ENCODE measurements at places on chromosomes 13 and 19. TPM values are rescaled to one million over a fixed set of nuclear protein-coding genes. Genes with fewer than 3 reads are reported as not detected.

- no peak for DNase-seq
These were observed 1564.9 kb downstream of the OLFM4 start for GRCh38 chr13:54593504-54593903.

NR2F6 gene
- 23.7 TPM for total RNA-seq

- DNase-seq: no peak
These were observed 37.3 kb downstream of the SMARCA4 start for GRCh38 chr19:10998045-10998533.

KLK12 gene
- total RNA-seq: not detected

DNA sequence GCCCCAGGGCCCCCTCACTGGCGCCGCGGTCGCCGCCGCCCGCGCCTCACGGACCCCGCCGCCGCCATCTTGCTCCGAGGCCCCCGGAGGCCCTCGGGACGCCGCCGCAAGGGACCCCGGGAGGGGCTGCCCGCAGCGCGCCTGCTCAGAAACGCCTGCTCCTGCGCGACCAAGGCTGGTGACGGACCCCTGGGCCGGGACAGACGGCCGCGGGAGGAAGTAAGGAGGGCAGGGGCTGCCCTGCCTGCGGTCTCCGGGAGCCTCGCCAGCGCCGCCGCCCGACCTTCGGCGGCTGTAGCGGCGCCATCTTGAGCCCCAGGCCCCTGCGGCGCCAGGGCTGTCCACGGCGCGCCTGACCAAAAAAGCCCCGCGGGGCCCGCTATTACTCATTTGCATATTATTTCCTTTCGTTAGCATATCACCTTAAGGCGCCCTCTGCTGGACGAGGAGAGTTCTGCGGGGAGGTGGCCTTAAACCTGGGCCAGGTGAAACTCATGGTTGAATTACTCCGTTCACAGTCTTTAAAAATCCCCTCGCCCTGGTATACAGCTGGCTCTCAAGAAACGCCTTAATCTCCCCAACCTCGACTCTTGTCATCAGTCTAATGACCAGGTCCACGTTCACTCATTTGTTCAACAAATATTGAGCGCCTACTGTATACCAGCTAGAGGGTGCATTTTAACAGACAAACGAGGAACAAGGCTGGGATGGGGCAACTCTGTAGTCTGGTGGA, at the start of gene REXO1:
Gene REXO1, minus strand, starts transcription at position 85 of the 733 bp plus-strand sequence. CDS start 125 bp downstream, outside the sequence.
- DNase-seq: peak; percentile 93

DNA sequence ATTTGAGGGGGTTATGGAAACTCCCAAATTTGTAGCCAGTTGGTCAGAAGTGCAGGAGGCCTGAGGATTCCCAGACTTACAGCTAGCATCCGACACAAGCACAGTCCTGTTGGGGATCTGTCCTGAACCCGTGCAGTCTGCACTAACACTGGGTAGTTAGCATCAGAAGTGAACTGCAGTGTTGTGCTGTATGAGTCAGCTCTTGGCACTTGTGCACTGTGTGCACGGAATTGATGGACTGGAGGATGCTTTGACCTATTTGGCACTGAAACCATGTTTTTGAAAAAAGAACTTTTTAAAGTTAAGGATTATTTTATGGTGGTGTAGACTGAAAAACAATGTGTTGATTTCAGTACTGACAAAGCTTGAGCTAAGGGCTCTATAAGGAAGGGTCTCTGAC, 279.0 kb downstream of the NHLRC3 start:
- peak; percentile 71 for DNase-seq

Data from fibroblast of the aortic adventitia (primary cell).